ENCODE measurements at places on chromosomes 13 and 19. TPM values are rescaled to one million over a fixed set of nuclear protein-coding genes. Genes with fewer than 3 reads are reported as not detected.
A peak's percentile ranks its signal among the peaks of the same experiment; 100 is the strongest.

DNA sequence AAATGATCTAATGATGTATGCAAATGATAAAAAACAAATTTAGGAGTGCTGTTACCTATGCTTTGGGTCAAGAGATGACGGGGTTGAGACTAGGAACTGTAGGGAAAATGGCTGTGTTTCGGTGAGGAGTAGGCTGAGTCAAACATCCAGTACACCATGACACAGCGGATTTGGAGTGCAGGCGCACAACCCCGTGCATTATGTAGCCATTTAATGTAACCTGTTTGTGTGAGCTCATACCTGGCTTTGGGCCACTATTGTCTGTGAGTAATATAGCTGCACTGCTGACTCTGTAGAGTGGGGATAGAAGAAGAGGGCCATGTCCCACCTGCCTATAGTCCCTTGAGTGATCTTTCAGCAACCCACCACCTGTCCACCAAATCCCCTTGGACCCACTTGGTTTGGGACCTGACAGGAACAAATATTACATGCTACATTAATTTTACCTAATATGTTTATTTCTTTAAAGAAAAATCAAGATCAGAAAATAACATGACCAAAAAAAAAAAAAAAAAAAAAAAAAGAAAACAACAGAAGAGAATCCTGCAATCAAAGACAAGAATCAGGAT, 95.5 kb upstream of the KLHL1 start:
- DNase-seq = no peak

GRCh38 chr13:60931858-60932546, 483.6 kb downstream of the PCDH20 start:
- no peak for DNase-seq

DNA sequence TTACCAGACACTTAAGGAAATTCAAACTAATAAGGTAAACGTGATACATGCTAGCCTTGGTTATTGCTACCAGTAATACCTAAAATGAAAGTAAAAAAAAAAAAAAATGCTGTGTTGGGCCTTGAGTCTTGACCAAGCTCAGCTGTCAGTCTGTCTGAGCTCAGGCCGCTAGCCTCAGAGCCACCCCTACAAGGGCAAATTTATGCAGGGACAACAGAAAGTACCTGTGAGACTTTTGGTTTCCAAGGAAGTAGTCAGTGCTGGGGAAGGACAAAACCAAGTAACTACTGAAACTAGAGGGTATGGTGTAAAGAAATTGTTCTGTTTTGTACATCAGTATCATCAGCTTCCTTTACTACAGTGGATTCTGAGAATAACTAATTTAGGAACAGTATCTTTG, 134.3 kb upstream of the SLITRK5 start:
- DNase-seq = no peak

DNA sequence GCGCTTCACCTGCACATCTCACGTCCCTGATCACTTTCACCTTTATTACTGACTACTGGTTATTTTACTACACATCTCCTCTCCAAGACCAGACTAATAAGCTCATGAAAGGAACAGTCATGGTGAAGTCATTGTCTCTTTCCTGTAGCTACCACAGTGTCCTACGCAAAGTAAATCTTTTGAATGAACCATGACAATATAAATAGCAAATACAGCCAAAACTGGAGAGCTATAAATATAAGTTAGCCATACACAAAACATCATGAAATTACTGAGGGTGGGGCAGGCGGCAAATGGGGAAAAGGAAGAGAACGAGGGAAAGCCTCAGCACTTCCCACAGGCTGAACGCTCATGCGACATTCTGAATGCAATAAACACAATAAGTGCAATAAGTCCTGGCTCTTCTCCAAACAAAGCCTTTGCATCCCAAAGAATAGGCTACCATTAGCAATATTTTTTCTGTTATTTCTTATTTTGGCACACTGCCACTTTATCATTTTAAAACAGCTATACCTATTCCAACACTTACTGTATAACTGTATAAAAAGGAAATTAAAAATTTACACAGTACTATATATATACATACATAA, 62.5 kb downstream of the TUBGCP3 start:
- DNase-seq = no peak

SLAIN1 gene
- 0.24 TPM for polyA plus RNA-seq

LNX2 gene
- 6.2 TPM for polyA plus RNA-seq

LINGO3 gene
- polyA plus RNA-seq = not detected

DNA sequence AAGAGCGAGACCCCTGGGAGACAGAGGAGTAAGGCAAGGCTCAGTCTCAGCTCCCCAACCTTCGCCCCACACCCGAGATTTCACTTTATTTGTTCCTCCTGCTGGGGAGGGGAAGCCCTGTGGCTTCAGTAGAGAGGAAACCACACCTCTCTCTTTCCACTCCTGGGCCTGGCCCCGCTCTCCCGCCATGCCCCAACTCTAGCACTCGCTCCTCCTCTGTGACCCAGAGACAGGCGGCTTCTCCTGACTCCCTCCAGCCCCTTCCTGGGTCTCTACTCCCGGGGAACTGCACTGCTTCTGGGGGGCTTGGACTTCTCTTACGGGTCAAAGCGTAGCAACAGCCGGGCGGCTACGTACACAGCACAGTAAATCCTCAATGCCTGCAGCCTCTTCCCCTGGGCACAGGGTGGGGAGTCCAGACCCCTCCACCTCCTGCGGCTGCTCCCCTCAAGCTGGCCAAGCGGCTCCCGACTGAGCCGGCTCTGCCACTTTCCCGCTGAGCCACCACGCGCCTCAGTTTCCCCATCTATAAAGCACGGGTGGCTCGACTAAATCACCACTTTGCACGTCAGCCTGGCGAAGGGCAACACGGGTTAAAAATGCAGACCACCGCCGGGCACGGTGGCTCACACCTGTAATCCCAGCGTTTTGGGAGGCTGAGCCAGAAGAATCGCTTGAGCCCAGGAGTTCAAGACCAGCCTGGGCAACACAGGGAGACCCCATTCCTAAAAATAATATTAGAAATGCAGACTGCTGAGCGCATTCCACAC, 1.4 kb downstream of the RNF126 start:
- no peak for DNase-seq

GRCh38 chr13:82647540-82647939, 1234.7 kb downstream of the SLITRK1 start:
- DNase-seq = no peak

SLITRK1 gene
- 0.04 TPM for polyA plus RNA-seq

DNA sequence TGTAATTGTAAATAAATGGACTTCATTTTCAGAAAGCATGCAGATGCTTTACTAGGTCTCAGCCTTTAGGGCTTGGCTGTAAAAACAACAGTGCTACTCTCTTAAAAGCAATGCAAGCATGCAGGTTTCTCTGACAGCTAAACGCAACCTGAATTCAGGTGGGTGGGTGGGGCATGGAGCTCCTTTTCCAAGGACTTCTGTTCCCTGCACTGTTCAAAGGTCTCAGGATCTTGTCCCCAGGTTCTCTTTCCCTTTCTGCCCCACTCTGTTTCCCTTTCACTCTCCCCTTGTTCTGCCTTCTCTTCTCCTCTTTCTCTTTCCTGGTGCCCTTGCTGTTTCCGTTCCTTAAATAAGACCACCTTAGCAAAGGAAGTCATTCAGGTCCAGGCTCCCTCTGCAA, 1527.5 kb upstream of the SLC10A2 start:
- DNase-seq = no peak

DNA sequence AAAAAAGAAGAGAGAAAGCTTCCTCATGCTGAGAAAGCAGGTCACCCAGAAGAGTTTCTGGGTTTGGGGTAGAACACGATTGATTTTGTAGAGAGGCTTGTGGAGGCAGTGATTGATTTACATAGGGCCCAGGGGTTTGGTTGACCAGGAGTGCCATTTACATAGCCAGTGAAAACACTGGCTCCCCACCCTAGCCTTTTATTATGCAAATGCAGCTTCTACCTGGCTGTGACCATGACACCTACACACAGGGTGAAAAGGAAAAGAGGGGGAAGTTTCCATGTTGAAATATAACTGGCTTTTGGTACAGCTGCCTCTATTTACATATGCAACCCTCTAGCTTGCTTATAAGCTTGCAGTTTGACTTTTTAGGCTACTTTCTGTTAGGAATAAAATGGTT, 62.0 kb downstream of the ZNF100 start:
- DNase-seq = no peak

DNA sequence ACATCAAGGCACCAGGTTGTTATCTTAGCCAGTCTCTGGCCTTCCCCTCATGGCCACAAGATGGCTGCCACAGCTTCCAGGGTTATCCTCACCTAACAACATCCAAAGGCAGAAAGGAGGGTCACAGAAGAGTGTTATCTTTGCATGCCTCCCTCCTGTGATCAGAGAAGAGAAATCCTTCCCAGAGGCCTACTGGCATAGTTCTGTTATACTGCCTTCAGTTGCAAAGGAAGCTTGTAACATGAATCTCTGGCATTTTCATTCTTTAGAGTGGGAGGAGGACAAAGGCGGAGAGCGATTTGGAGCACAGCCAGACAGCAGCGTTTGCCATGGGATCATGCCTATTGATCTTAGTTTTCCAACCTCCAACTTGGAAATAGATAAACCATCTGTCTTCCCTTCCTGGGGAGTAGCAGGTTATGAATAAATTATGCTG, 135.7 kb downstream of the DNAJC15 start:
- DNase-seq = peak; percentile 3

DNA sequence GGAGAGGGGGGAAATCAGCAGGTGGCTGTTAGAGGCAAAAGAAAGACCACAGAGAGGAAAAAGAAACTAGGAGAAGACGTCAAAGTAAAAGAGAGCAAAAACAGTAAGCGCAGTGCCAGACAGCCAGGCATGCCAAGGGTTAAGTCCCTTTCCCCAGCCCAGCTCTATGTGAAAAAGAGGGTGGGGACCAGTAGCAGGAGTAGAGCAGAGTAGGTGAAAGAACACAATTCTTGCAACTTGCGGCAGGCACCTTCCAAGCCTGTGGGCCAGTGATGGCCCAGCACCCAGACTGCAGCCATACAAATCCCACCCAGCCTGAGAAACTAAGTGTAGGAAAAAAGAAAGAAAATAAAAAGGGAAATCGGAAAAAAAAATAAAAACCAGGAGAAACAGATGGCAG, 64.2 kb upstream of the ZNF85 start:
- DNase-seq = no peak

DNA sequence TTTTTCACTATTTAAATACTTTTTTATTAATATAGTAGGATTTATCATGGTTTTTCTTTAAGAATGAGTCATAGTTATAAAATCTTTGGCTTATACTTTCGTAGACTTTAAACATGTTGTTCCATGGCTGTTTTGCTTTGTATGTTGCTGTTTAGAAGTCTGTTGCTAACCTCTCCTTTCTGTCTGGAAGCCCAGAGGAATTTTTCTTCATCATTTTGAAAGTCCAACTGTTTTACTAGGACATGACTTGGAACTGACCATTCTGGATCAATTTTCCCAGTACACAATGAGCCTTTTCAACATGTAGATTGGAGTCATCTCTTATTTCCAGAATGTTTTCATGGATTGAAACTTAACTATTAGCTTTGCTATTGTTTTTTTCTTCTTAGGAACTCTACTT, 7.9 kb downstream of the CAB39L start:
- no peak for DNase-seq

DNA sequence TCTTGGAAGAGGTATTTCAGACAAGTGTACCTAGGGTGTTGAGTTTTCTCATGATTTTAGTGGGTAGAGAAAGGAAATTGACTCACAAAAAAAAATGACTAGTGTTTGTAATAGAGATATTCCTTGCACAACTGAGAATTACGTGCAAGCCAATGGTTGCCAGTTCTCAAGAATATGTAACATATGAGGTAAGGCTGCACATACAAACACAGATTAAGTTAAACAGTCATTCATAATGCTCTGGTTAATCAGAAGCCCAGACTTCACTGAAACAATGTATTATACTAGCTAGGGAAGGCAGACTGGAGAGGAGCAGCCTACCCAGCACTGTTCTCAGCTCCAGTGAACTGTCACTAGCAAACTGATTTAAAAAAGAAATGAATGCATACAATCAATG, 418.3 kb downstream of the DIAPH3 start:
- peak; percentile 23 for DNase-seq

DNA sequence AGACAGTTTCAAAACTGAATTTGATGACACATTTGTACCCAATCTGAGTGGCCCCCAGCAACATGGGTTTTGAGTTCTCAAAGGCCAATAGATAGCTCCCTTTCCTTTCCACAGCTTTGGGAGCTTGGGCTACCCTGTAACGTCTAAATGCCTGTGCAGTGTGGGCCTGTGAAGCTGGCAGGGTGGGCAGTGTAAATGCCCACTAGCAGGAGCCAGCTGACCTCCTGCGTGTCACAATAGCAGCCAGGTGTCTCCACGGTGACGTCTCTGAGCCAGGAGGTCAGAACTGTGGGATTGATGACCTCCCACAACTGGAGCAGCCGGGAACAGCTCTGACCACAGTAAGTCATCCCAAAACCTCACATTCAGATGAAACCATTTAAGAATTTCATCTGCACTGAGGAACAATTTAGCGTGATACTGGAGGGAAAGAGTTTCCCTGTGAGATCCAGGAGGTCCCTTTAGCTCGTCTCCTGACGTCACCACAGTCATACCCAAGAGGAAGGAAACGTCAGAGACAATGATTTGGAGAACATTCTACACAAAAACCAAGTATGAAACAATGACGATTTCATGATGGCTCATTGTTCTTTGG, at the start of gene IPO5:
IPO5 (plus strand) TSS at position 300 of the 595 bp plus-strand sequence. CDS start 23,022 bp downstream, outside the sequence.
- no peak for DNase-seq

DNA sequence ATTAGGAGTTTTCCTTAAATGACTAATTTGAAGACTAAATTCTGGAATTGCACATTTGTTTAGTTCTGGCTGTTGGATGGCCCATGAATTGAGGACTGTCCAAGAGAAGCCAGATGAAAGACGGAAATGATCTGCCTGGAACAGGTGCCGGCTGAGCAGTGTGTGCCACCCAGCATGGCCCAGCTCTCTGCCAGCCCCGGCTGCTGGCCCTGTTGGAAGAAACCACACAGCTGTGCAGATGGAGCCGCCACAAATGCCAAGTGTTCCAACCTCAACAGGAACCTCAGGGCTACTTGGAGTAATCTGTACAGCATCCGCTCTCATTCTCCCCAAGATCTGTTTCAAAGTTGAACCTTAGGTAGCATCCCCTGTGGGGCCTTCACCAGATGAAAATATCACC, 67.0 kb upstream of the STARD13 start:
- no peak for DNase-seq

DNA sequence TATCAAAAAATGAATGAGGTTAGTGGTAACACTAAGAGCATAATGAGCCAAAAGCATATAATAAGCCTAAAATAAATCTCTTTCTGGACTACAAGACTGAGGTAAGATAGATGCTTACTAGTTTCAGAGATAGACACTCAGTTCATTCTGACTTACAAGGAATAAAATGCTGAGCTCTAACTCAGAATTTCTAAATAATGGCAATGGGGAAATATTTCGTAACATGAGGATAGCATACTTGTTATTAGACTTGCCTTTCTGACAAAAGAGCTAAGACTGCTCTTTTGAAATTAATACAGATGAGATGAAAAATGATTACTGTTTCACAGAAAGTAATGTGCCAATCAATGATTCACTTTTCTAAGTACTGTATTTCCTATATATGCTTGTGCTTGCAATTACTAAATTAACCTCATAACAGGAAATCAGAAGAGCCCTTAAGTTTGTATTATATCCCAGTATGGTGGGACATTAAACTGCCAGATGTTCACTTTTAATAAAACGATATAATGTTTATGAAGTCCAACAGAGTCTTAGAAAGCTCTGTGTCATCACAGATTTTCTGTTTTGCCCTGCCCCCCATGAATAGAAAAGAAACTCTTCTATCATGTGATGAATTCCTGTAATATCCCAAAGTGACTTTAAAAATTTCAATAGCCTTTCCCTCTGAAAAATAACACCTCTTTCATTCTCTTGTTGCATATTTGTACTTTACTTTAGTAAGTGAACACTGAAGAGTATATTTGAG, 2771.0 kb upstream of the PCDH20 start:
- no peak for DNase-seq
